GM12891 (cell line): ENCODE measurements at places on chromosomes 1 and 21.

- DNase-seq: no peak
Measured at GRCh38 chr1:29122682-29123052, 1.0 kb downstream of the TMEM200B start.

DNA sequence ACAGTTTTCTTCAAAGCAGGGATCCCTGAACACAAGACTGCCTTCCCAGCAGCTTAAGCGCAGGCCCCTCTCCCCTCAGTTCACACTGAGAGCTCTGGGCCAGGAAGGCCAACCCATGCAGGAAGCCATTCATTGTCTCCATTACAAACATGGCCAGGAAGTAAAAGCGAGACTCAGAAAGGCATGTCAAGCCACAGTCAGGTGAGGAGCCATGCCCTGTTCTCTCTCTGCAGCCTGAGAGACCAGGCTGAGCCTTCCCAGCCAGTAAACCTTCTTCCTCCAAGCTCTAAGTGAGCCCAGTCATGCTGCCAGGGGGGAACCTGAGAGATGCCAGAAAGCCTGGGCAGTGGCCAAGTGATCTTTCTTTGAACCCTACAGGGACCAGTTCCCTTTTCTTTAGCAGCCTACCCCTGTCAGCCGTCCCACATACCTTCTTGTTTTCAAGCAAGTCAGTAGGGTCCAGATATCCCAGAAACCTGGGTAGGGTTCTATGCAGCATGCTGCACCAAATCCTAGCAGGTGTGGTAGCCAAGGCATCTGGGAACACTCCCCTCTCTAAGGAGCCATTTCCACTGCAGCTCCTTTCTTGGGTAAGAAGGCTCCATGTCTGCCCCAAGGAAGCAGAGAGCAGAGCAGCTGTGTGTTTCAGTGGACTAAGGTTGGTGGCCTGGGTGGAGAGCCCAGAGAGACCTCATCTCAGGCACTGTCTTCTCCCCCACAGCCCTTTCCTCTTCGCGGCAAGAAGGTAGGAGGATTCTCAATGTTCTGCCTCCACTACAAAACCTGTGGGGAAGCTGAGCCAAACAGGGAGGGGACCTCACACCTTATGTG, 977 bp downstream of the TRAF3IP3 start:
- DNase-seq: no peak

- no peak for DNase-seq
Measured at GRCh38 chr1:38587766-38588165, 271.8 kb downstream of the RRAGC start.

DNA sequence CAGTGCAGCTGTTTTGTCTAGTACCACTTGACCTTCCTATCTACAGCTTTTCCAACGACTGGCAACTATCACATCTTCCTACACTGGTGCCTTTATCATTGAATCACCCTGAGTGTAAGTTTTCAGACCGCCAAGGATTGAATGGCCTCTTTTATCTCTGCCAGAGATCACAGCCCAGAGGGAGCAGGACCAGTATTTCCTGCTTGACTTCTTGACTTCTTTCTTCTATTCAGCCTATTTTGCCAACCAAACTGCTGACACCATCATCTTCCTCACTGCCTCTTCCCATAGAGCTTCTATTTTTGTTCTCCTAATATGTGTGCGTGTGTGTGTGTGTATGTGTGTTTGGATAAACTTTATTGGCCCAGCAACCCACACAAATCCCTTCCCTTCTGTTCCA, 53.8 kb downstream of the SERBP1 start:
- DNase-seq: no peak

- DNase-seq: no peak
Measured at GRCh38 chr1:54421101-54421504, 14.9 kb upstream of the SSBP3 start.

DNA sequence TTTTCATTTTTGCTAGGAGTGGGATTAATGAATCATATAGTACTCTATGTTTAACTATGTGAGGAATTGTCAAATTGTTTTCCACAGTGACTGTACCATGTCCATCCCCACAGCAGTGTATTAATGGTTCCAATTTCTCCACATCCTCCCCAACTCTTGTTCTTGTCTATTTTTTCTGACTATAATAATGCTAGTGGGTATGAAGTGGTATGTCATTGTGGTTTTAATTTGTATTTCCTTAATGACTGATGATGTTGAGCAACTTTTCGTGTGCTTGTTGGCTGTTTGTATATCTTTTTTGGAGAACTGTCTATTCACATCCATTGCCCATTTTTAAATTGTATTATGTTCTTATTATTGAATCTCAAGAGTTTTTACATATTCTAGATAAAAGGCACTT, 10.0 kb upstream of the KPRP start:
- DNase-seq: no peak

- DNase-seq: no peak
Measured at GRCh38 chr1:221979444-221980032, 237.6 kb upstream of the DUSP10 start.

DNA sequence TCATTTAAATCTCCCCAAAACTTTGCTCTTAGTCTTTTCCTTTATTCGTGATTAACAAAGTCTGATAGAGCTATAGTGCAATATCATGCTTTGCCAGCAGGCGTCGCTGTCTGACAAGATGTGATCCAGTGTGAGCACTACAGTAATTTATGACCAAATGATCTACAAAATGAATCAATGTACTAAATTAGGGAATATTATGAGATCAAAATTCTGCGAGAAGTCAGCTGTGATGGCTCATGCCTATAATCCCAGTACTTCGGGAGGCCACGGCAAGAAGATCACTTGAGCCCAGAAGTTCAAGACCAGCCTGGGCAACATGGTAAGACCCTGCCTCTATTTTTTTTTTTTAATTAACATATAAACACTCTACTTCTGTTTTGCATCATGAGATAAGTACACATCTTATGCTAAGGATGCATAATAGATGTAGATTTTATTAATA, 3.6 kb upstream of the SPSB1 start:
- no peak for DNase-seq

GRCh38 chr1:29176576-29176975, 5.1 kb downstream of the SRSF4 start:
- DNase-seq: no peak

GRCh38 chr1:119115311-119115710, 25.1 kb downstream of the WARS2 start:
- DNase-seq: no peak

- DNase-seq: peak; percentile 34
Measured at GRCh38 chr1:23217421-23218115, at the start of gene HTR1D. Gene HTR1D (minus strand): TSS chr1:23217502. CDS start chr1:23194219, 23,283 bp downstream.

- no peak for DNase-seq
Measured at GRCh38 chr1:89660224-89661061, 27.5 kb downstream of the LRRC8C start.

GRCh38 chr1:232597721-232598120, 32.2 kb downstream of the SIPA1L2 start:
- DNase-seq: no peak

GRCh38 chr1:223825767-223826748, 19.7 kb downstream of the TP53BP2 start:
- no peak for DNase-seq

GRCh38 chr1:29585656-29586055, 349.3 kb downstream of the PTPRU start:
- DNase-seq: no peak

DNA sequence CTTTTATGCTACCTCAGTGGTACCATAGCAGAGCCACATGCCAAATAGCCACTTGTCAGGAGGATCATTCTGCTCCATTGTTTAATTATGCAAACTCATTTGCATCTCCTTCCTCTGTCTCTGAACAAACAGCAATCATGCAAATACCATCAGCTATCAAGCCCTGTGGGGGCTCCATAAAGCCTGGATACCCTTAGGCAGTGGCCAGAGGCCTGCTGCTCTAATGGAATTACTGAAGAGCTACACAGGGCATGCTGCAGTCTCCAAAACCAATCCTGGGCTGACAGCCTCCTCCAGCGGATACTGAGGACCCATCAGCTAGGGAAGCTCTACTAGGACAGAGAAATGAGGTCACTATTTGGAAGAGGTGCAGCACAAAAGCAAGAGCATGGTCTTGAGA, 376.3 kb downstream of the KCNH1 start:
- no peak for DNase-seq

GRCh38 chr21:27423038-27423437, 456.1 kb upstream of the ADAMTS5 start:
- no peak for DNase-seq

DNA sequence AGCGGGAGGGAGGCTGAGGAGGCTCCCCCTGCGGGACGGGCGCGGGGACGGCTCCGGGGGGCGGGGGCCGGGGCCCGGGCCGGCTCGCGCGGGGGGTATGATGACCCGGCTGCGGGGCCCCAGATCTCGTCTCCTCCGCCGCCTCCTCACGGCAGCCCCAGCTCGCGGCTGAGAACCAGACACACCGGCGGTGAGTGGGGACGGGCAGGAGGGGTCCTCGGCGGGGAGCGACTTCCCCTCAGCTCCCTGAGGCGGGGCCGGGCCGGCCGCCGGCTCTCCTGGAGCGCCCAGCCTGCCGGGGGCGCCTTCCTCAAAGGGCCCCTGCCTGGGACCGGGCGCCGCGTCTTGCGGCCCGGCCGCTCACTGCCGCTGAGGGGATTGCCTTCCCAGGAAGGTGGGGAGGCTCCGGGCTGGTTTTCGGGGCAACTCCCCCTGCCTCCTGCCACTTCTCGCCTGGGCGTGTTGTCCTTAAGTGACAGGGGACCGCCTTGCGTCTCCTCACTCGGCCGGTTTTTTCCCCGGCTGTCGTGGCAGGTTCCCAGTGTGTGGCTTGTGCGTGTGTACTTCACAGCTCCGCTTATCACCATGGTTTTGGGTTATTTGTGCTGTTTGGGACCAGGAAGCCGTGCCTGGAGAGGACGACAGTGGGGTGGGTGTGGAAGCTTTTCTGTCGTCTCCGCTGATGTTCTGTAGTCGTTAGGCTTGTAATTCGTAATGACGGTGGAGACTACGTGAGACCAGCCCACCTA, 800 bp downstream of the HIPK1 start:
- peak; percentile 33 for DNase-seq

DNA sequence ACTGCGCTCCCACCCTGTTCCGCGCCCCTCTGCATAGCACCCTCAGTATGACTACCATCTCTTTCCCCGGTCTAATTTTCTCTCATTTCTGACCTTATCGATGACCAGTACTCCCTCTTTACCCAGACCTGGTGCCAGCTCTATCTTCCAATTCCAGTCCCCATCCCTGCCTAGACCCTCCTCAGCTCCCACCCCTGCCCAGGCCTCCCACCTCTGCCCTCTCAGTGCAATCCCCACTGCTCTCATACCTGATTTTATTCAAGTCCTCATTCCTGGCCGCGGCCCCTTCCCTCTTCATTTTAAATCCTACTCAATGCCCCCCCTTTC, 1.3 kb downstream of the USP24 start:
- no peak for DNase-seq

DNA sequence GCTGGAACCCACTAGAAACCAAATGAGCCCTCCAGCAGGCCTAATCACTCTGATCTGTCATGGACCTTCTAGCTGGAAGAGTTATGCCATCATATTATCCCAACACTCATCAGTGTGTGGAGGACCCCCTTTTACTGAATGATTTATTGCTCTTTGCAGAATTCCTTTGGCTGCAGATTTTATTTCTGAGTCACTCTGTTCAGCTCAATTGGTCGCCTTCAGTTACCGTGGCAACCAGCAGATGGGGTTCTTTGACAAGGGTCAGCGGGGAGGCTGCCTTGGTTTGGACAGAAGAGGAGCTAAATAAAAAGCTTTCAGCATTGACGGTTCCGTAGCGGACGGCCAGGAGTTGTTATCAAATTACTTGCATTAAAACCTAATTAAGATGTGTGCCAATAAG, 220.1 kb downstream of the SDCCAG8 start:
- DNase-seq: no peak

- DNase-seq: no peak
Measured at GRCh38 chr1:6245869-6246496, 2.0 kb downstream of the HES3 start.

DNA sequence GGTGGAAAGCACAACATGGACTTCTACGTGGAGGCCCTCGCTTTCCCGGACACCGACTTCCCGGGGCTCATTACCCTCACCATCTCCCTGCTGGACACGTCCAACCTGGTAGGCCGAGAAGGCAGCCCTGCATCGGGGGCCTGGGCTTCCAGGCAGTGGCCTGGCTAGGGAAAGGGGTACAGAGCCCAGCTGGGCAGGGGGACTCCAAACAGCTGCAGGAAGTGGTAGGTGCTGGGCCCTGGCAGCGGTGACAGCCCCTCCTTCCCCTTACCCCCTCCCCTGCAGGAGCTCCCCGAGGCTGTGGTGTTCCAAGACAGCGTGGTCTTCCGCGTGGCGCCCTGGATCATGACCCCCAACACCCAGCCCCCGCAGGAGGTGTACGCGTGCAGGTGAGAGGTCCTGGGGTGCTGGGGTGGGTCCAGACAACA, 30.0 kb upstream of the PADI6 start:
- no peak for DNase-seq

DNA sequence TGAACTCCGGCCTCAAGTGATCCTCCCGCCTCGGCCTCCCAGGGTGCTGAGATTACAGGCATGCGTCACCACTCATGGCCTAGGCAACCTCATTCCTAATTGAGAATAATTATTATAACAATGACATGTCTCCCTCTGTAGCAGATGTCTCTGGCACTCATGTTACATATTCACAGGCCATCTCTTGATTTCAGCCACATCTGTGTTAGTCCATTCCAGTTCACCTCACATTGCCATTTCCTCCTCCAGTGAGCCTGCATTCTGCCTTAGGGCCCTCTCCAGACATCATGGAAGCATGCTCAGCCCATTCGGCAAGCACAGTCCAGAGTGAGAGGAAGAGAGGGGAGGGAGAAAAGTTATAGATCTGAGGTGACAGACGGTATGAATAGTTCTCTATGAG, 32.5 kb downstream of the CDKN2C start:
- DNase-seq: no peak

DNA sequence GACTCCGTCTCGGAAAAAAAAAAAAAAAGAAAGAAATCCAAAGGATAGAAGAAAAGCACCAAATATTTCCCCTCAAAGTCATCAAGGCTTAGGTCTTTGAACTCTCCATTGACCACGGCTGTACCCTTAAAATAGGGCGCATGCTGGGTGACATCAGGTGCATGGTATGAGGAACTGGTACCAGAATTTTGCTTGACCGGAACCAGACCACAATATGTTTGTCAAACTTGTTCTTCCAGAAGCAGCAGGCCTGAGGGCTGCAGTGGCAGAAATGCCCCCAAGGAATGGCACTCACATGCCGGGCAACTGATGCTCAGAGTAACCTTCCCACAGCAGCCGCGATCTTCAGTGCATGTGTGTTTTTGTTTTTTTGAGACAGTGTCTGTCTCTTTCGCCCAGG, 21.0 kb downstream of the RCC1 start:
- DNase-seq: no peak

GRCh38 chr1:28148880-28149195, 27.7 kb downstream of the PTAFR start:
- no peak for DNase-seq

GRCh38 chr1:6966326-6966725, 181.1 kb downstream of the CAMTA1 start:
- DNase-seq: no peak

- no peak for DNase-seq
Measured at GRCh38 chr1:199792874-199793273, 234.6 kb upstream of the NR5A2 start.

DNA sequence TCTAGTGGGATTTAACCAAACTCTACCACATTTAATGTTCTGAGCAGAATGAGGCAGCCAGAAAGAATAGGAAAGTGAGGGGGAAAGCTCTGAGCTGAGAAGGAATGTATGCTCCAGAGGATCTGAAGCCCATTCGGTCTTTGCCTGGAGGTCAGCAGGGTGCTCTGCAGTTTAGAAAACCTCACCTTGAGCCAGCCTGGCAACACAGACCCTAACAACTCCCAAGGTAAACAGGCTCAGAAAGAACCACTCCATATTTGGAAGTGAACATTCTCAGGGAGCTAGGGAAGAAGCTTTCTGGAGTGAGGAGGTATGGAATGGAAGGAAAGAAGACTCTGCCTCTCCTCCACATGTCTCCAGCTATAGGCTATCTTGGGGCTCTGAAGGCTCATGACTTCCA, 398.8 kb downstream of the SEC16B start:
- DNase-seq: no peak

- DNase-seq: no peak
Measured at GRCh38 chr1:201904579-201904978, 15.9 kb downstream of the SHISA4 start.
